T-cell (primary cell): ENCODE measurements at places on chromosomes 3 and 15.

DNA sequence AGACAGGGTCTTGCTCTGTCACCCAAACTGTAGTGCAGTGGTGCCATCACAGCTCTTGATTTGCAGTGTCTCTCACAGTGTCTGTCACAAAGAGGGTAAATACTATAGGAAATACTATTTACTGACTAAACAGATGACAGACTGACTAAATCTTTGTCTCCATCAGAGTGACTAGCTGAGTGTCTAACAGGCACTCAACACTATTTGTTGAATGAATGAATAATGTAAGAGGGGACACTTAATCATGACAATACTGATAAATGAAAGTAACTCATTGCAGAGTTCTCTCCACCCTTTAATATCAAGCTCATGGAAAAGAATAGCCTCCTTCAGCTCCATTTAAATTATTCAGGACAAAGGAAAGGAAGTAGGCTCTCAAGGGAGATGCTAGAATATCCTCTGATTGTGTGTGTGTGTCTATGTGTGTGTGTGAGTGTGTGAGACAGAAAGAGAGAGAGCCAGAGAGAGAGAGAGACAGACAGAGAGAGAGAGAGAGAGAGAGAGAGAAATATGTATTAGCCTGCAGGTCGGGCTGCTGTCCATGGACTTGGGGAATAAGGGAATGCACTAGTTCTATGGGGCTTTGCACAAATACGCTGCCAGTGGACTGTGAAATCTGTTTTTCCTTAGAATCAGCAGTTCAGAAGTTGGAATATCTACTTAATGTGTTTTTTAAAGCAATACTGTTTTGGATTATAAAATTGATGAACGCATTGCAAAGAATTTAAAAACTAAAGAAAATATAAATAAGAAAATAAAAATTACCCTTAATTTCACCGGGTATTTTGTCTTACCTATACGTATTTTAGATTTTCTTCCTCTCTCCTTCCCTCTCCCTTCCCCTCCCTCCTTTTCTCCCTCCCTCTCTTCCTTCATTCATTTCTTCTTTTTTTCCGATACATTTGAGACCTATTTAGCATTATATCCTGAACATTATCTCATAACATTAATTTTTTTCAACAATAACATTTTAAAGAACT lies 132.9 kb upstream of the LRIG1 start:
- H3K36me3 ChIP-seq = no peaks in the 10 kb centered on the region
- no peaks in the 10 kb centered on the region for H3K4me1 ChIP-seq
- no peak for DNase-seq
- no peak overlapping the region for H3K4me3 ChIP-seq
- no peak overlapping the region for H3K27ac ChIP-seq
- H3K27me3 ChIP-seq = peaks cover 4% of the 10 kb centered on the region

- H3K36me3 ChIP-seq = no peaks in the 10 kb centered on the region
- DNase-seq = no peak
- no peaks in the 10 kb centered on the region for H3K4me1 ChIP-seq
- no peak overlapping the region for H3K4me3 ChIP-seq
- peaks cover 4% of the 10 kb centered on the region for H3K27me3 ChIP-seq
Observed at GRCh38 chr3:170542704-170543103, 43.2 kb downstream of the SLC7A14 start.

GRCh38 chr3:161414907-161415306 lies 43.6 kb upstream of the SPTSSB start:
- no peaks in the 10 kb centered on the region for H3K36me3 ChIP-seq
- no peaks in the 10 kb centered on the region for H3K27me3 ChIP-seq
- H3K27ac ChIP-seq = no peak overlapping the region
- no peak overlapping the region for H3K4me3 ChIP-seq

DNA sequence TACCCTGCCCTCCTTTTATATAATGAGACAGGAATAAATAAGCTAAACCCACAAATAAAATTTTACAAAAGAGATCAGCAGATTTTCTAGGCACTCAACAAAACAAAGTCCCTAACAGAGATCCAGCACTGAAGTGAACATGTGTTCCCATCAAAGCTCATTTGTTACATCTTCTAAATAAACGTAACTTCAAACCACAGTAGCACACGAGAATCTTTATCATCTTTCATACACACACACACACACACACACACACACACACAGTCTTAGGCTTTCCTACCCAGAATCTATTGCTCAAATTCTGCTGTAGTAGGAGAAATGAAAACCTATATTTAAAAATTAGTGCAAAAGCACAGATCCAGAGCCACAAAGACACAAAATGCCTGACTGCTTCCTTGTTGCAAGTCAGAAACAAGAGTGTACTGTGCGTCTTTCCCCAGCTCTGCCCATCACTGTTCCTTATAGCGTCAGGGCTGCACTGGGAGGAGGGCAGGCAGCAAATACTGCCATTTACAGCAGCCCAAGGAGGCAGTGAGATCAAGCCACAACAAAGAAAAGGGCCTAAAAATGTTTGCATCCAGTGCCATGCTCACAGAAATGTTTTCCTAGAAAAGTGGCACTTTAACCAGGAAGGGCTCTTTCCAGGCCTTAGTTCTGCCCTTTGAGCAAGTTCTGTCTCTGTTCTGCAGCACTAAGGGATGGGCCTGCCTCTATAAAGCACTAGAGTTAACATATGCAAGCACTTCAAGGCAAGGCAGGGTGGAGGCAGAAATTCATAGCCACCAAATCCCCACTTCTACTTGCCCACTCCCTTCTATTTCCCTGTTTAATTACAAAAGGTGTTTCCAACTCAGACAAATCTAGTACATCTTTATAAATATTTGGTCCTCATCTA lies 6.0 kb downstream of the IP6K1 start:
- DNase-seq = no peak
- H3K4me1 ChIP-seq = peaks cover 41% of the 10 kb centered on the region

GRCh38 chr3:14124223-14124614 lies 451 bp downstream of the CHCHD4 start:
- H3K36me3 ChIP-seq = peaks cover 12% of the 10 kb centered on the region
- H3K4me1 ChIP-seq = peaks cover 41% of the 10 kb centered on the region
- no peaks in the 10 kb centered on the region for H3K27me3 ChIP-seq
- H3K4me3 ChIP-seq = peak overlapping the region; percentile 97
- peak overlapping the region; percentile 73 for H3K27ac ChIP-seq

- H3K36me3 ChIP-seq = no peaks in the 10 kb centered on the region
- no peak overlapping the region for H3K27ac ChIP-seq
- no peak overlapping the region for H3K4me3 ChIP-seq
Observed at GRCh38 chr15:61731099-61731498, 329.1 kb downstream of the VPS13C start.

GRCh38 chr3:161254861-161255260 lies 33.8 kb downstream of the NMD3 start:
- no peaks in the 10 kb centered on the region for H3K4me1 ChIP-seq
- H3K27ac ChIP-seq = no peak overlapping the region
- DNase-seq = no peak
- H3K27me3 ChIP-seq = no peaks in the 10 kb centered on the region

DNA sequence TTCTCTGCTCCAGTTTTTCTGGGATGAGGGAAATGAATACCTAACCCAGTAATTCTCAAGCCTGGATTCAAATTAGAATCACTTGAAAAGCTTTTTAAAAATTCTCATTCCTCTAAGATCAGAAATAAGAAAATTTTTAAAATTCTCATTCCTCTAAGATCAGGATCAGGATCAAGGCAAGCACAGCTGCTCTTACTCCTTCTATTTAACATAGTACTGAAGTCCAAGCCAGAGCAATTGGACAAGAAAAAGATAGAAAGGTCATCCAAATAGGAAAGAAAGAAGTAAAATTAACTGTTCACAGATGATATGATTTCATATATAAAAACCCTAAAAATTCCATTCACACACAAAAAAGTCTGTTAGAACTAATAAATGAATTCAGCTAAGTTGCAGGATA lies 24.2 kb upstream of the CLRN1 start:
- no peak for DNase-seq
- H3K27ac ChIP-seq = no peak overlapping the region
- no peaks in the 10 kb centered on the region for H3K27me3 ChIP-seq
- H3K4me3 ChIP-seq = no peak overlapping the region
- no peaks in the 10 kb centered on the region for H3K4me1 ChIP-seq

- no peaks in the 10 kb centered on the region for H3K27me3 ChIP-seq
- no peak overlapping the region for H3K4me3 ChIP-seq
- H3K36me3 ChIP-seq = no peaks in the 10 kb centered on the region
- no peaks in the 10 kb centered on the region for H3K4me1 ChIP-seq
- H3K27ac ChIP-seq = no peak overlapping the region
Observed at GRCh38 chr3:25678581-25678980, 13.9 kb upstream of the TOP2B start.

DNA sequence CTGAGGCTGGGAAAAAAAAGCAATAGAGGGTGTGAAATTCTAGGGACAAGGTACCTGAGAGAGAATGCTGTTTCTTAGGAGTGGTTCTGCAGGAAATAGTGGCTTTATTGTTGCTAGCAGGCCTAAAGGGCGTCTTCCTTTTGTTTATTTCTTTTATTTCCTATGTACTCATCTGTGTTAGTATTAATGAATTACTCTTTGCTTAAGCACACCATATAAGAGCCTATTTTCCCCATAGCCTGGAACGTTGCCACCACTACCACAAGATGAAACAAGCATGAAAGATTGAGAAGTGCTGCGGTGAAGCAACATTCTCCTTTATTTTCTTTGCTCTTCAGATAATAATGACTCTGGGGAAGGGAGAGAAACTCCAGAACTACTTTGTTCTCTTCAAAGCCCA lies 21.3 kb upstream of the GOLIM4 start:
- no peak overlapping the region for H3K27ac ChIP-seq
- no peaks in the 10 kb centered on the region for H3K4me1 ChIP-seq
- no peaks in the 10 kb centered on the region for H3K27me3 ChIP-seq
- H3K4me3 ChIP-seq = no peak overlapping the region
- H3K36me3 ChIP-seq = no peaks in the 10 kb centered on the region
- DNase-seq = no peak
